ENCODE measurements at places on chromosomes 12 and 14. TPM values are rescaled to one million over a fixed set of nuclear protein-coding genes. Genes with fewer than 3 reads are reported as not detected.

ARID2 gene
- 25.7 TPM for total RNA-seq

ACVR1B gene
- total RNA-seq: 5.2 TPM

EFS gene
- not detected for total RNA-seq

SERPINA9 gene
- not detected for total RNA-seq

COQ5 gene
- 37.8 TPM for total RNA-seq

DNA sequence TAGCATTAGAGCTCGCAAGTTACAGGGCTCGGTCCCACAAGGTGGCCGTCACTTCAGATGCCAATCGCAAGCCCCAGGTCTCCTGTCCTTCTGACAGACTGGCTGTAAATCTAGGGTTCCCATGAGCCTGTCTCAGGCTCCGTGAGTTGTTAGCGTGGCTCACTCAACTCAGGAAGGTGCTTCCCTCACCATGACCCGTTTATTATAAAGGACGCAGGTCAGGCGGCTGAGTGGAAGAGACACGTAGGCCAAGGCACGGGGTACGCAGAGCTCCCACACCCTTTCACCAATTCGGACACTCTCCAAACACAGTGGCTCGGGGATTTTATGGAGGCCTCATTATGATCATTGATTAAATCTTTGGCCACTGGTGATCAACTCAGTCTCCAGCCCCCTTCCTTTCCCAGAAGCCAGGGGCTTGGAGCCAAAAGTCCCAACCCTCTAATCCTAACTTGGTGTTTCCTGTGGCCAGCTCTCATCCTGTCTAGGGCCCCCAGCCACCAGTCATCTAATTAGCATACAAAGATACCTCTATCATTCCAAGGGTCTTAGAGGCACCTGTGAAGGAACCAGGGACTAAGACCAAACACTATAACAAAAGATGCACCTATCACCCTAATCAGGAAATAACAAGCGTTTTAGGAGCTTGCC, 25.8 kb upstream of the LRTM2 start:
- no peak for DNase-seq

GRCh38 chr12:95131589-95132340, 58.3 kb upstream of the NR2C1 start:
- no peak for DNase-seq

GRCh38 chr12:54009171-54010052, 627 bp downstream of the HOXC8 start:
- DNase-seq: no peak

DNA sequence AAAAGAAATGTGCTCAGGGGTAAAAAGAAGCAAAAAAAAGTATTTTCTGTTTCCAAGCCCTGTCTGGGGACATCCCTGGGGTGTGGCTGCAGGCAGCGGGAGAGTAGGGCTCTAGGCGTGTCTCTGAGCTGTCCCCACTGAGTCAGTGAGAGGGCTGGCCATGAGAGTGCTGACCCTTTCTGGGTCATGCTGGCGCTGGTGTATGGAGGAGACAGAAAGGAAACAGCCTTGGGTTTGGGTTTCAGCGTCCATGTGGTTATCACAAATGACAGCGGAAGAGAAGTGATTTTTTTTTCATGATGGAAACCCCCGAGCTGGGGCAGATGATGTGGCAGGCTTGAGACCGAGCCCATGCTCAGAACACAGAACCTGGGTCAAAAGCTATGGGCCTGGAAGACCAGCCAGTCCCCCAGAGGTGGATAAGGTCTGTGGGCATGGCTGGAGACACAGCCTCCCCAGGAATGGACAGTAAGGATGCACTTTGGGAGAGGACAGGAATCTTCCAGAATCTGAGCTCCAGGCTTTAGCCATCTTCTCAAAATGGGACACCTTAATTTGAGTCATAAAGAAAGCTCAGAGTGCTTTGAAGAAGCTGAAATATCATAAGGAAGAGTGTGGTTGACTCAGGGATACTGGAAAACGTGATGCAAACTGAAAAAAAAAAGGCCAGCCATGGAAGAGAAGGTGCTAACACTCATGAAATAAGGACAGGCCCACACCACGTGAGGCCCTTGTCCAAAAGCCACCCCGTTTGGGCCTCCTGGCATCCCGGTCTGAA, 36.2 kb downstream of the SYNE3 start:
- DNase-seq: peak; percentile 80

GRCh38 chr14:75910048-75910447, 71.7 kb downstream of the TGFB3 start:
- DNase-seq: no peak

GRCh38 chr14:69887740-69888657, 8.8 kb downstream of the SMOC1 start:
- DNase-seq: no peak

DNA sequence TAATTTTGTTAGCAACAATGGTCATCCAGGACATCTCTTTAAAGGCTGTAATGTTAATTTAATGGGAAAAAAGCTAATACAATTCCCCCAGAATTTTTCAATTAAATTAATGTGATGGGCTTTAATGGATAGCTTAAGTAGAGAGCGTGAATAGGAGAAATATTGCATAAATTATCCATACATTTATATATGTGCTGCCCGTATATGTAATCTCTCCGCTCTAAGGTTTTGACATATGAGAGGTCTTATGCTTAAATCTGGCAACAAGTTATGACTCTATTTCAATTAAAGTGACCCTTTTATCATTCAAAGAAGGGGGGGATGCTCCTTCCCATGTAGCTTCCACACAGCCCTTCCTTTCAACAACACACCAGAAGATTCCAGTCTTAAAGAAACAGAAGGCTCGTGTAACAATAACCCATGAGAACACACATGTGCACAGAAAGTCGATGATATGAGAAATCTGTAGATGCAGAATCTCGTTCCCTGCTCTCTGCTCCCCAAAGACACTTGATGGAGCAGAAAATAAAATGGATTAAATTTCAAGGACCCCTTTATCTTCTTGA, 24.0 kb downstream of the MAP1LC3B2 start:
- no peak for DNase-seq

DNA sequence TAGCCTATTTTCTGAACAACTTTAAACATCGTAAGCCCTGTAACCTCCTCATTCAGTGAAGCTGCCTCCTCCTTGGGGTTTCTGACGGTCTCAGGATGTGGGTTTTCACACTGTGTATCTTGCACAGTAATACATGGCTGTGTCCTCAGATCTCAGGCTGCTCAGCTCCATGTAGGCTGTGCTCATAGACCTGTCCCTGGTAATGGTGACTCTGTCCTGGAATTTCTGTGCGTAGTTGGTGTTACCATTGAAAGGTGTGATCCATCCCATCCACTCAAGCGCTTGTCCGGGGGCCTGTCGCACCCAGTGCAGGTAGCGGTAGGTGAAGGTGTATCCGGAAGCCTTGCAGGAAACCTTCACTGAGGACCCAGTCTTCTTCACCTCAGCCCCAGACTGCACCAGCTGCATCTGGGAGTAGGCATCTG, 980.5 kb downstream of the TMEM121 start:
- DNase-seq: no peak

DNA sequence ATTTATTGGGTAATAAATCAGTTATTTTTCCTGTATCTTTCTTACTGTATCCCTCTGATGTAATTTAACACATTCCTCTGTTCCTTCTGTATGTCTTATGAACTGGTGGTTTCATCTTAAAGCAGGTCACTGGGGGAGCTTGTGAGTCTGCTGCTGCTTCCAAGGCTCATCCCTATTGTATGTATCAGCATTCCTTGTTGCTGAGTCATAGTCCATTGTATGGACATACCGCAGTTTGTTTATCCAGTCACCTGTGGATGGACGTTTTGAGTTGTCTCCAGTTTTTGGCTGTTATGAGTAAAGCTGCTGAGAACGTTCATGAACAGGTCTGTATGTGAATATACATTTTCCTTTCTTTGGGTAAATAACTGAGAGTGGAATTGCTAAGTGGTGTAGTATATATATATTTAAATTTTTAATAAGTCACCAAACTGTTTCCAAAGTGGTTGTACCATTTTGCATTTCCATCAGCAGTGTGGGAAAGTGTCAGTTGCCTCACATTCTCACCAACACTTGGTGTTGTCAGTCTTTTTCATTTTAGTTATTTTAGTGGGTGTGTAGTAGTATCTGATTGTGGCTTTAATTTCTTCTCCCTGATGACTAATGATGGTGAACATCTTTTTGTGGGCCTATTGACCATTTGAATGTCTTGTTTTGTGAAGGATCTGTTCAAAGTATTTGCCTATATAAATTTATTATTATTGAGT, 82.7 kb downstream of the BEGAIN start:
- DNase-seq: no peak

DNA sequence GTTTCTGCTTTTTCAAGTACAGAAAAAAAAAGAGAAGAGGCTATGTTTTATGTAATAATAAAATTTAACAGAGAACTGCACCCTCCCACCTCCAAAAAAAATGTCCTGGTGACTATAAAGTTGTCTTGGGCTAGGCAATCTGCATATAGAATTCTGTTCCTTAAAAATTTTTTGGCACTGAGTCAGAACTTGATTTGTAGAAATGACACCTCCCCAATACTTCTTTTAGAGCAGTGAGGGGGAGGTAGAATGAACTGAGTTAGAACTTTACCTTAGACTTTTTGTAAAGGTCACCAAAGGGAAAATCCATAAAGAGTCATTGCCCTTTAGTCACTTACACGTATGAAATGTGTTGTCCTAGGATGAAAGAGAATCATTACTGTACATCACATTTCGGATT, 80.0 kb downstream of the BTG1 start:
- DNase-seq: no peak

DNA sequence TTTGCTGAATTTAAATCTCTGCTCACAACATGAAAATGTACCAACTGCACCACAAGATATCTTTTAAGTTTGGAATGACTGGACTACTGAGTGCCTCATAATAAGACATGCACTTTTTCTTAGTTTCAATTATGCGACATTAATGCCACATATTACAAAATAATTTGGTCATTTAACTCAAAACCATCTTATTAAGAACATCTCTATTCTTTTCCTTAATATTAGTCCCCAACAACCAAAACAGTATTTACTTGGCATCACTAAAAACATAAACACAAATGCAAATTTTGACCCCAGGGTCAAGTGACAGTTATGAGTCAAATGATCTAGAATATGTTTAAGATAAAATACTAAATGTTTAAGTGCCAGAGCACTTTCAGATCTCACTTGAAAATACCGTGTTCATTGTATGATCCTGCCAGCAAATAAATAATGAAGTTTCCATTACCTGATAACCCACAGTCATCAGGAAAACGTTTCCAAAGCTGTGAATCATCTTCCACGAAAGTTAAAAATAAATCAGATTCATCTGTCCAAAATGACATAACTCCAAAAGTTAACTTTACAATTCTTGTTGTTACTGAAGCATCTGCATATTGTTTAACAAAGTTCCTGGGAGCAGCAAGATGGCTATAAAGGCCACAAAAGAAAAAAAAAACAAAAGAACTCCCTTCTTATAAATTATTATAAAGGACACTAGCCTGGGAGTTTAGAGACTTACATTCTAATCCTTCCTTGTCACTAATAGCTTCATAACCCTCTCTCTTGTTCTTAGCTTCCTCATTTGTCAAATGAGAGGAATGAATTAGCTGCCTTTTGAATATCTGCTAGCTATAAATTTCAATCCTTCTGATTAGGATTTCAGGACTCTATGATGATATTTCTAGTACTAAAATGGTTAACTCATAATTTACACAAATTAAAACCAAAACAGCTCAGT, 30.5 kb upstream of the AP4S1 start:
- no peak for DNase-seq

DNA sequence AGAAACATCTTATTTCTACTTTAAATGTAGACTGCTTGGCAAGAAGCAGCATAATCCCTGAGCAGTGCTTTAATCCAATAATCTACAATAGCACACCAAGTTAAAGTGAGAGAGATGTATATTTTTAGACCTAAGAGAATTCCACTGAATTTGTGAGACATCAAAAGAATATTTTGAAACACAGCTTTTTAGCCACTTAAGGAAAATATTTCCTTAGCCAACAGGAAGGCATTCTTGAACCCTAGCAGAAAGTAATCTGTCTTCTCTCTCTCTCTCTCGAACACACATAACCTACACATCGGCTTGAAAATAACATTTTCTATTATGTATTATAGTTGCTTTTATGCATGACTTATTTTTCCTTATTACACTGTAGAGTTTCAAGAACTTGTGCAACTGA, 34.0 kb downstream of the KITLG start:
- no peak for DNase-seq

- DNase-seq: peak; percentile 36
These were observed 55.7 kb downstream of the TRPV4 start for GRCh38 chr12:109777544-109777943.

- peak; percentile 73 for DNase-seq
These were observed at the start of gene HOXC5 for GRCh38 chr12:54032627-54033100. HOXC5 (plus strand) TSS chr12:54033050; CDS start chr12:54033123, 73 bp downstream.

DNA sequence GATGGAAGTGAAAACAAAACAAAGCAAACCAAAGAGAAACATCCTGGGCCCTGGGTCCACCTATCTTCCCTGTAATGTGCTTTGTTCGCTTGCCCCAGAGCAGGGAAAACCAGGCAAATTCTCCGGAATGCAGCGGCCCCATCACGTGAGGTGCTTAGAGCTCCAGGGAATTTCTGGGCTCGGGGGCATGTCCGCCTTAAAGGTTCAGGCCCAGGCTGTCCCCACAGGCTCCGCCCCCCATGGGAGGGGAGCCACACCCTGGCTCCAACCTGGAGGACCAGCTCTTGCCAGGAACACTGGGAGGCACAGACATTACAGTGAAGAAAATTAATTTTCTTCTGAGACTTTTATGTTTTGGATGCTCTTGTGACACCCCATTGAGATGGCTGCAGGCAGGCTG, 69.9 kb downstream of the RBM19 start:
- no peak for DNase-seq

- no peak for DNase-seq
These were observed 43.0 kb downstream of the BTG1 start for GRCh38 chr12:92102606-92103005.

All from activated naive CD4-positive, alpha-beta T cell treated with anti-CD3 and anti-CD28 coated beads, Interleukin-2, amount 50 U/mL, for 72 hours (primary cell).